Caki2 (cell line): ENCODE measurements at places on chromosomes 3 and 15. TPM values are rescaled to one million over a fixed set of nuclear protein-coding genes. Genes with fewer than 3 reads are reported as not detected.

DNA sequence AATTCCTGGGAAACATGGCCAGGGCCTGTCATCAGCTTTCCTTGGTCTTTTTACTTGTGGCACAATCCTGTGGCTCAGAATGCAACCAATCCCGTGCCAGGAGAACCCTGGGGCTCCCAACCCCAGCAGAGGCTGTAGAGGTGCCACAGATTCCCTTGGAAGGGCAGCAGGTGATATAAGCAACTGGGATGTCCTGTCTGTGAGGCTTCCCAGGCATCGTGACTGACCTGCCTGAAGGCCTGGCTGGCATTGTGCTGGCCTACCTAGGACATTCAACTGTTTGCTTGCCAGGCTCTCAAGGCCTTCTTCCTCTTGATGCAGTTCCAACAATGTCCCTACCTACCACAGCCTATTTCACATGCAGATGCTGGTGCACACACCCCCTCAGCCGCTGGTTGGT is 72.2 kb upstream of the MEX3B start:
- no peak for DNase-seq

GRCh38 chr3:136835813-136836510 is 17.0 kb downstream of the SLC35G2 start:
- DNase-seq, result no peak

DNA sequence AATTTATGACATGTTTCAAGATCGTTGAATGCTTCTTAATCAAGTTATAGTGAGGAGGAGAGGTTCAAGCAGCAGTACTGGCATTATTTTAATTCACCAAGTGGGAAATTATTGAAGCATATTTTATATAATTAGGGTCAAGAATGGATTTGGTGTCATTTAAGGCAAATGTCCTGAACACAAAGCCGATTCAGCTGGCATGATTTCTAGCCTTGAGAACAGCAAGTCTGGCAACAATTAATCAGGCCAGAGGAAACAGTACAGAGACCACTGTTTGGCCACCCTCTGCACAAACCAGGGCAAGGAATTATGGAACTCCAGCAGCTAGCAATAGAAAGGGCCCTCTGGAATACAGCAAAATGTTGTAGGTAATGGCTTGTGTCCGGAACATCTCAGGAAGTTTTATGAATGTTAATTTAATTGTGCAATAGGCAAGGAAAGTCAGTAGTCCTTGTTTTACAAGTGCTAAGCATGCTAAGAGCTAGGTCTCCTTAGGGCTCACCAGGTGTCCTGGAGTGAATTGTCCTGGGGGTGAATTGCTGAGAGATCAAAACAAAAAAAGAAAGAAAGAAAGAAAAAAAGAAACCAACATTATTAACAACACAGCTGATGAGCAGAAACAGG is 38.7 kb upstream of the SNRK start:
- no peak for DNase-seq

- DNase-seq, result no peak
Measured at GRCh38 chr3:138378331-138378730, 30.0 kb downstream of the MRAS start.

- DNase-seq, result no peak
Measured at GRCh38 chr3:39965461-39965860, 156.1 kb downstream of the MYRIP start.

The IP6K2 gene
- total RNA-seq, result 26.4 and 50.8 TPM in 2 replicates

DNA sequence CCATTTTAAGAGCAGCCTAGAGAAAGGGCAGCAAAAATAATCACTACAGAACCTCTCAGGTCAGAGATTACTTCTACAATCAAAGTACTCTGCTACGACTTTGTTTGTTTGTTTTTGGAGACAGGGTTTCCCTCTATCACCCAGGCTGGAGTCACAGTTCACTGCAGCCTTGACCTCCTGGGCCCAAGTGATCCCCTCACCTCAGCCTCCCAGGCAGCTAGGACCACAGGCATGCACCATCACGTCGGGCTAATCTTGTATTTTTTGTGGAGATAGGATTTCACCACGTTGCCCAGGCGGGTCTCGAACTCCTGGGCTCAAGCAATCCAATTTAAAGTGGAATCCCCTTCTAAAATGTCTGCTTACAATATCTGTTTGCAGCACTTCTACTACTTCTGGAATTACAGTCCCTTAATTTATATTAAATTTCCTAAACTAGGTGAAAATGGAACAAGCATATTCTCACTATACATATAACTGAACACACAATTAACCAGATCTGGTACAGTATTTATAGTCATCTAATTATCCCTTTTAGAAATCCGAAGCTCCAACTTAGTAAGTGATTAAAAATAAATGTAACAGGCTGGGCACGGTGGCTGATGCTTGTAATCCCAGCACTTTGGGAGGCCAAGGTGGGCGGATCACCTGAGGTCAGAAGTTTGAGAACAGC is 4.4 kb downstream of the UACA start:
- no peak for DNase-seq

- no peak for DNase-seq
Measured at GRCh38 chr3:191781044-191781443, 320.1 kb downstream of the PYDC2 start.

GRCh38 chr15:70720228-70721016 is 42.9 kb downstream of the UACA start:
- no peak for DNase-seq

GRCh38 chr15:67134871-67135492 is 69.6 kb downstream of the SMAD3 start:
- DNase-seq, result no peak

The P3H2 gene
- 152 and 185 TPM in 2 replicates for total RNA-seq

GRCh38 chr3:61632568-61633175 is 71.3 kb downstream of the PTPRG start:
- DNase-seq, result no peak

The ANKDD1A gene
- 2.2 and 2.5 TPM in 2 replicates for total RNA-seq

The CCR3 gene
- not detected in 2 replicates for total RNA-seq

DNA sequence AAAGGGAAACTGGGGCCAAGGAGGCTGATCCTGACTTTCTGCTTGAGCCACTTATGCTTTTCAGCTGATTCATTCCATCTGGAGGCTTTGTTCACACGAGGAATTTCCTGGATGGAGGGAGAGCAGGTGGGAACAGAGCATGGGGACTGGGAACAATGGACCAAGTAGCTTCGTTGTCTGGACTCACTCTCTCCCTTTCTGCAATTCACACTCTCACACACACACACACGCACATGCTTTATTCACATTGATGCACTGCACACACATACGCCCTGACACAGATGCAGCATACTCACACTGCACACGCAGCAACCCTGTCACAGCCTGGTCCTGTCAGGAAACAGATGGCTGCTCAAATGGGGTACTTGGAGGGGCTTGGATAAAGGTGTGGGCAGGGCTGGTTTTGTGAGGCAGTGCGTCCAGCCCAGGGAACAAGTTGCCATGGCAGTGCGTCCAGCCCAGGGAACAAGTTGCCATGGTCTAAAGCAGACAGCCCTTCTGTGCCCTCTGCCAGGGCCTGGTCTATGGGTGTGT is 19.8 kb upstream of the CHCHD6 start:
- no peak for DNase-seq

The LEO1 gene
- total RNA-seq, result 10.5 and 14.9 TPM in 2 replicates

DNA sequence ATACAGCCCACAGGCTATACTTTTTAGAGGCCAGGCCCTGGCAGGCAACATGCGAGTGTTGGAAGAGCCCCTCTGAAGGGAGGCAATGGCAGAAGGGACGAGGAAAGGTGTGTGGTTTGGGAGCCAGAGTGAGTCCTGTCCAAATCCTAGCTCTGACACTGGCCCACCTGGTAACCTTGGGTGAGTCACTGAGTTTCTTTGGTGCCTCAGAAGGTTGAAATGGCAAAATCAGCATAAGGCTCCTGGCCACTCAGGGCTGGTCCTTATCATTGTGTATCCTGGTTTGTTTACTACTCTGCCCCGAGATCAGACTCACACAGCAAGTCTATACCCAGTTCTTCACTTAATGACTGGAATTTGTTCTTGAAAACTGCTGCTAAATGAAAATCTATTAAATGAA is 71.4 kb upstream of the TLE3 start:
- DNase-seq, result no peak

- DNase-seq, result no peak
Measured at GRCh38 chr3:127489357-127489756, 101.2 kb downstream of the TPRA1 start.

The TMEM62 gene
- total RNA-seq, result 27.1 and 37.7 TPM in 2 replicates

The TTLL13 gene
- total RNA-seq, result 0.07 and 4.3 TPM in 2 replicates

GRCh38 chr15:74396445-74397238 is 29.2 kb upstream of the CYP11A1 start:
- peak; percentile 43 for DNase-seq

The KCNH8 gene
- not detected in 2 replicates for total RNA-seq

GRCh38 chr3:4889896-4890295 is 89.3 kb upstream of the BHLHE40 start:
- no peak for DNase-seq

DNA sequence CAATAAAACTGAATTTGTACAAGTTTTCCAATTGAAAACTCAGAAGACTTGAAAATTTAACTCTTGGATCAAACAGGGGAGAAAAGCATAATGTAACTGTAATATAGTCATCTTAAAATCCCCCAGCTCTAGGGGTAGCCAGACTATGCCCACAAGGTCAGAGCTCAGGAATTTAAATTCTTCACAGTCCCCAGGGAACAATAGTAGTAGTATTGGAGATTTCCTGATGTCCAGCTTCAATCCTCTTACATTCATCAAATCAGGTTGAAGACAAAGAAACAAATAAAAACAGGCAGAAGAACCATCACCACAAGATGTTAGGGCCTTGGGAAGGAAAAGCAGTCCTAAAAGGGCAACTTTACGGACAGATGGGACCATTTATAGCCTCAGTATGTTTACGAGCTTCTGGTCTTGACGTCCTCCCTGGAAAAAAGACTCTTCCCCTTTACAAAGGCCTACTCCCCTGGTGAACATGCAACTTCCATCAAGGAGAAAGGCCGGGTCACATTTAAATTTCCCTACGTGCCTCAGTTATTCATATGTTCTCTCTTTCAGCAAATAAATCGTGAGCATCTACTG is 96.8 kb downstream of the PLCH1 start:
- DNase-seq, result no peak

The TMCO5A gene
- total RNA-seq, result not detected in 2 replicates

The GASK1A gene
- total RNA-seq, result 0.24 TPM in 1 of 2 replicates, not detected in the other

The KLF15 gene
- not detected in 2 replicates for total RNA-seq

- DNase-seq, result no peak
Measured at GRCh38 chr3:69499899-69500421, 114.1 kb upstream of the FRMD4B start.
